ENCODE measurements at places on chromosomes 5 and 9.

DNA sequence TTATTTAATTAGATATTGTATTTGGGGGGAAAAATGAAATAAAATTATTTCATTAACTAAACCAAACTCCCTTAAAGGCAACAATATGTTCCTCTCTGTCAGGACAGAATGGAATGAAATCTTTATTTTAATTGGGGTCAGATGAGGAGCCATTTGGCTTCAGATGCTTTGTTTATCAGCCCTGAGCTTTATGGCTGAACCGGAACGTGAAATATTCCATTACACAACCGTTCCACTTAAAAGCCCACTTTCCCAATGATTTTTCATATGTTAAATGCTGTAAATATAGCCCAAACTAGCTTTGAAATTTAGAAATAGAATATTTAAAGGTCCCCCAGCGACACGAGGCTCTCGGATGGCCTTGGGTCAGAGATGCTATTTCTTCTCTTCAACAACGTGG, 149.5 kb downstream of the CRB2 start:
- DNase-seq = no peak

- DNase-seq = no peak
Observed at GRCh38 chr5:69105996-69106906, 12.4 kb downstream of the SLC30A5 start.

GRCh38 chr5:39373791-39374190, 9.5 kb upstream of the C9 start:
- no peak for DNase-seq

DNA sequence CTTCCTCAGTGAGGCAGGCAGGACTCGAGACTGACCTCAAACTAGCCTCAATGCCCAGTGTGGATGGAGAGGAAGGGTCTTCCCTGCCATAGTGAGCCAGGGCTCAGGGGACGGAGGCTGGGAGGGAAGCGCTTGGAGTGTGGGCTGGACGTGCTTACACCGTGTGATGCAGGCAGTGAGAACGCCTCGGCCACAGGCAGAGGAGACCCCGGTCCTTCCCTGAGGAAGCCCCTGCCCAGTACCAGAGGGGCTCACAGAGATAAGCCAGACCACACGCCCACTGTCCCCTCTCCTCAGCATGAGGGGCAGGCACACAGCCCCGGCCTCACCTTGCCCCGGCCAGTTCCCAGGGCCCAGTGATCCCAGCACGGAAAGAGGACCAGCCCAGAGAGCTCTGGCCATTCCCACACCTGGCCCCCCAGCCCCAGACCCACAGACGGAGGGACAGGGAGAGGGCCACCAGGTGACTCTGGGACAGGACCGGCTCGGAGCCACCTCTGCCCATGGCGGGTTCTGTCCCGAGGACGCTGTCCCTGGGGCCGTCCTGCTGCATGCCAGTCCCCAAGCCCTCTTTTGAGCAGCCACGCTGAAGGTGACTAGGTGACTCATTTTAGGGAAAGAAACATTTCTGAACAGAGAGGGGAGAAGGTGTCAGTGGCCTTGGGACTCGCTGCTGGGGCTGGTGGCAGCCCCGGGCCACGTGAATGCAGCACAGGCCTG, 6.0 kb upstream of the NSMF start:
- no peak for DNase-seq

DNA sequence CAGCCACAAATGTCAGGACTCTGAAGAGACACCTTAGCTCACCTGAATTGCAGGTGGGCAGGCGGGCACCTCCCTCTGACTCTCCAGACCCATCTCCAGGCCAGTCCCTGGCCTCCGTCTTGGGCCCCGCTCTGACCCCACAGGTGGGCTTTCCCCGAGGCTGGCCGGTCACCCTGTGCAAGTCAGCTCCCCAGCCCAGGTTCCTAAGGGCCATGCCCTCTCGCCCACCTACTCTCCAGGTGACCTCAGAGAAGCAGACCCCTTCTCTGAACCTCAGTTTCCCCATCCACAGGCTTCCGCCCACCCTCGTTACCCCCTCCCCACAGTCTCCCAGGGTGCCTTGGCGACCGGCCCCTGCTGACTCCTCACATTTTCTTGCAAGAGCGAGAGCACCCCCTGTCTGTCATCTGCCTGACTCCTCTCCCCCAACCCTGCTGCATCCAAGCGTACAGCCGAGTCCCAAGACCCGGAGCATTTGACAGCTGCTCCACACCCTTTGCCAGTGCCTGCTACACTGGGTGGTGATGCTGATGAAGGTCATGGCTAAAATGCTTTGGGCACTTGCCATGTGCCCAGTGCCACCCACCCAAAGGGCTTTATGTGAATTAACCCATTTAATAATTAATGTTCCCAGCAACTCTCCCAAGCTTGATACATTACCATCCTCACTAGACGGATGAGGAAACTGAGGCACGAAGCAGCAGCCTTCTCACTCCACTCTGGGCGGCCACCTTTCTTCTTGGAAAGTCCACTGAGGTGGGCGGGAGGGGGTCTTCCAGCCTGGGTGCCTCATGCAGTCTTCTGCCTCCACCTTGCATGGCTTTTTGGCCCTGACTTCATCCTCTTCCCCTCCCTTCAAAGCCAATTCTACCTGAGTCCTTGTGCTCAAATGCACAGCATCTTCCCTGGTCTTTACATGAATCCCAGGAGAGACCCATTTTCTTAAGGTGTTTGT, 51.1 kb upstream of the ORM1 start:
- DNase-seq = no peak

GRCh38 chr9:107090218-107090617, 192.9 kb upstream of the RAD23B start:
- no peak for DNase-seq

GRCh38 chr5:82335806-82336205, 57.7 kb upstream of the RPS23 start:
- no peak for DNase-seq

- no peak for DNase-seq
Observed at GRCh38 chr5:73339051-73339575, 109.5 kb downstream of the FOXD1 start.

GRCh38 chr9:69377981-69378380, 53.0 kb downstream of the ENTREP1 start:
- no peak for DNase-seq

DNA sequence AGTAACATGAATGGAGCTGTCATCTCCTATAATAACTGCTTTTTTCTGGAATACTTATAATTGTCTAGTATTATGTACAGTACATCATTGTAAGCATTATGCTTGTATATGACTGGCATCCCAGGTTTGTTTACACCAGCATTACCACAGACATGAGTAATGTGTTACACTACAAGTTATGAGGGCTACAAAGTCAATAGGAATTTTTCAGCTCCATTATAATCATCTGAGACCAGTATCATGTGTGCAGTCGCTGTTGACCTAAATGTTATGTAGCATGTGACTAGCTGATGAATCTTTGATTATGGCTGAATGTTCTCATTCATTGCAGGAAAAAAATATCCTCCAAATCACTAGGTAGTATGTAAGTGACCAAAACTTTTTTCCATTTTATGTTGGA, 2.2 kb downstream of the ZCCHC9 start:
- no peak for DNase-seq
